Fibroblast of villous mesenchyme (primary cell): ENCODE measurements at places on chromosomes 13 and 19. TPM values are rescaled to one million over a fixed set of nuclear protein-coding genes. Genes with fewer than 3 reads are reported as not detected.

GRCh38 chr13:27721681-27722080, 70.6 kb upstream of the GSX1 start:
- DNase-seq = no peak

DNA sequence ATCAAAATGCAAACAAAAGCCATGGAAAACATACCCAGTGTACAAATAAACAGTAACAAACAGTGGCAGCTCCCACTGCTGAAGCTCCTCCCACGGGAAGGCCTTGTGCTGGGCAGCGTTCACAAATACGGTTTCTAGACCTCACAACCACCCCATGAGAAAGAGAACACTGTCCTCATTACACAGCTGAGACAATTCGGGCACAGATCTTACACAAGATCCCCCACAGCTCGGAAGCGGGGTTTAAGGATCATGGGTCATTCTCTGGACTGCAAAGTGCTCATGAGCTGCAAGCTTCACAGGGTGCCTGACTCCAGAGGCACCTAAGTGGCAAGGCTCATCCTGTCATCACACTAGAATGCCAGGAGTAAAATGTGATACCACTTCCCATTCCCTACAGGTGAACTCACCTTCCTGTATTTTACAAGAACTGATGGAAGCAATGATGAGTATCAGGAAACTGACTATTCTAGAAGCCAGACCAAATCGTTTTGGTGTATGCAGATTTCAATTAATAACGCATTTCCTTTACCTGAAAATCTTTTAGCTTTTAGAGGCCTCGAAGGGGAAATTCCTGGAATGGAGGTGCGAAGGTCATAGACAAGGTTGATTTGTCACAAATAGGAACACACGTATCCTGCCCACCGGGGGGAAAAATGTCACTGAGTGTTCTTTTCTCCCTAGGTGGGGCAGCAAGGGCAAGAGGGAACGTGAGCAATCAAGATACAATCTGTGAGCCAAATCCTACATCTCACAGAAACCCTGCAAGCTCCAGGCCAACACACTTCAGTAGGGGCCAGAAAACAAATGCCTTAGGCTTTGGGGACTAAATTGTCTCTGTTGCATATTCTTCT, 41.2 kb downstream of the STK24 start:
- peak; percentile 67 for DNase-seq

GRCh38 chr19:2273356-2274184, 8.4 kb downstream of the PEAK3 start:
- peak; percentile 80 for DNase-seq

The CD79A gene
- total RNA-seq = not detected in 2 replicates
